ENCODE measurements at places on chromosomes 2 and 18.

GRCh38 chr2:28088970-28089369, 198.4 kb downstream of the BABAM2 start:
- H3K27me3 ChIP-seq: no peaks in the 10 kb centered on the region
- peaks cover 2% of the 10 kb centered on the region for H3K36me3 ChIP-seq
- H3K4me3 ChIP-seq: no peak overlapping the region

- no peaks in the 10 kb centered on the region for H3K4me1 ChIP-seq
- no peaks in the 10 kb centered on the region for H3K36me3 ChIP-seq
- H3K27ac ChIP-seq: no peak overlapping the region
- no peaks in the 10 kb centered on the region for H3K27me3 ChIP-seq
These were observed 128.4 kb upstream of the CBLN2 start for GRCh38 chr18:72672364-72673184.

- H3K27ac ChIP-seq: no peak overlapping the region
- DNase-seq: no peak
- no peaks in the 10 kb centered on the region for H3K27me3 ChIP-seq
- H3K4me1 ChIP-seq: peaks cover 2% of the 10 kb centered on the region
These were observed 24.8 kb upstream of the TNS1 start for GRCh38 chr2:218027426-218028188.

GRCh38 chr2:150679456-150680120, 192.1 kb upstream of the RND3 start:
- H3K27ac ChIP-seq: no peak overlapping the region
- DNase-seq: no peak
- H3K4me1 ChIP-seq: no peaks in the 10 kb centered on the region
- no peak overlapping the region for H3K4me3 ChIP-seq
- H3K36me3 ChIP-seq: no peaks in the 10 kb centered on the region

- H3K27me3 ChIP-seq: peaks cover 14% of the 10 kb centered on the region
- no peak overlapping the region for H3K4me3 ChIP-seq
- no peak for DNase-seq
- no peaks in the 10 kb centered on the region for H3K36me3 ChIP-seq
- H3K27ac ChIP-seq: no peak overlapping the region
These were observed 58.5 kb upstream of the SLC16A14 start for GRCh38 chr2:230127195-230127594.

- no peaks in the 10 kb centered on the region for H3K27me3 ChIP-seq
- no peak overlapping the region for H3K27ac ChIP-seq
- H3K4me1 ChIP-seq: no peaks in the 10 kb centered on the region
- no peak overlapping the region for H3K4me3 ChIP-seq
- no peaks in the 10 kb centered on the region for H3K36me3 ChIP-seq
These were observed 39.9 kb upstream of the COBLL1 start for GRCh38 chr2:164881524-164881923.

DNA sequence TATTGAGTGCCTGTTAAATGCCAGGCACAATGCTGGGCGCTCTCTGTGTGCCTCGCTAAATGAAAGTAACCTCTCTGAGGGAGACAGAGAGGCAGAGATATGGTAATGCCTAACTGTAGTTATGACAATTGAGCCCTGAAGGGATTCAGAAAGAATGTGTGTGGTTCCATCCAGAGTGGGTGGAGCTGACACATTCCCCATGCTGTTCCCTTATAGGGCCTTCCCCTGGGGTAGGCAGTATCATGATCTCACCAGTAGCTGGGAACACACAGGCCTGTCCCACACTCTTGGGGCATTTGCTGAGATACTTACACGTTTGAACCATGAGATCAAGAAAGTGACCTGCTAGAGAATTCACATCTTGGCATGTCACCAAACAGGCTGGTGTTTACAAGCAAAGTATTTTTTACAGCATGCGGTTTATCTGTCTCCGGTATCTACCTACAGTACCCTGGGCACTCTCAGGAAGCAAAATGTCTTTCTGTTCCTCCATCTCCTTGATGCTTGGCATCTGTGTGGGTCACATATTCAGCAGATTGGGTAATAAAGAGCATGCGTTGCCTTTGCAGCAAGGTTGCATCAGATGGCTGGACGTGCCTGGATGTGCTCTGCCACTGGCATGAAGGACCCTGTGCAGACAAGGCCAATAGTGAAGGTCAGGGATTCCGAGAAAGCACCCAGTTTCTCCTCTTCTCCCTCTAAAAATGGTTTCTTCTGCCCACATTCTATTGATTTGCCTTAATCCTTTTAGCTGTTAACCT, 9.4 kb downstream of the CTIF start:
- H3K27ac ChIP-seq: peak overlapping the region; percentile 41
- no peak overlapping the region for H3K4me3 ChIP-seq
- no peaks in the 10 kb centered on the region for H3K36me3 ChIP-seq
- DNase-seq: no peak
- H3K4me1 ChIP-seq: peaks cover 19% of the 10 kb centered on the region

GRCh38 chr2:7206111-7206810, 289.0 kb downstream of the RNF144A start:
- no peaks in the 10 kb centered on the region for H3K4me1 ChIP-seq
- peaks cover 8% of the 10 kb centered on the region for H3K27me3 ChIP-seq
- no peak overlapping the region for H3K27ac ChIP-seq
- H3K36me3 ChIP-seq: no peaks in the 10 kb centered on the region
- no peak for DNase-seq

GRCh38 chr2:43276962-43277391, 50.6 kb upstream of the ZFP36L2 start:
- DNase-seq: no peak
- no peaks in the 10 kb centered on the region for H3K27me3 ChIP-seq
- H3K4me1 ChIP-seq: peaks cover 17% of the 10 kb centered on the region
- peak overlapping the region; percentile 59 for H3K27ac ChIP-seq
- H3K4me3 ChIP-seq: no peak overlapping the region
- H3K36me3 ChIP-seq: peaks cover 17% of the 10 kb centered on the region

GRCh38 chr2:120237491-120237902, 14.3 kb upstream of the TMEM185B start:
- H3K27me3 ChIP-seq: peaks cover 7% of the 10 kb centered on the region
- peaks cover 6% of the 10 kb centered on the region for H3K4me1 ChIP-seq
- H3K36me3 ChIP-seq: peaks cover 2% of the 10 kb centered on the region
- no peak overlapping the region for H3K4me3 ChIP-seq

- no peak for DNase-seq
- peaks cover 3% of the 10 kb centered on the region for H3K36me3 ChIP-seq
- no peak overlapping the region for H3K4me3 ChIP-seq
- H3K27ac ChIP-seq: no peak overlapping the region
These were observed 91.7 kb downstream of the ZCCHC2 start for GRCh38 chr18:62614494-62614893.

DNA sequence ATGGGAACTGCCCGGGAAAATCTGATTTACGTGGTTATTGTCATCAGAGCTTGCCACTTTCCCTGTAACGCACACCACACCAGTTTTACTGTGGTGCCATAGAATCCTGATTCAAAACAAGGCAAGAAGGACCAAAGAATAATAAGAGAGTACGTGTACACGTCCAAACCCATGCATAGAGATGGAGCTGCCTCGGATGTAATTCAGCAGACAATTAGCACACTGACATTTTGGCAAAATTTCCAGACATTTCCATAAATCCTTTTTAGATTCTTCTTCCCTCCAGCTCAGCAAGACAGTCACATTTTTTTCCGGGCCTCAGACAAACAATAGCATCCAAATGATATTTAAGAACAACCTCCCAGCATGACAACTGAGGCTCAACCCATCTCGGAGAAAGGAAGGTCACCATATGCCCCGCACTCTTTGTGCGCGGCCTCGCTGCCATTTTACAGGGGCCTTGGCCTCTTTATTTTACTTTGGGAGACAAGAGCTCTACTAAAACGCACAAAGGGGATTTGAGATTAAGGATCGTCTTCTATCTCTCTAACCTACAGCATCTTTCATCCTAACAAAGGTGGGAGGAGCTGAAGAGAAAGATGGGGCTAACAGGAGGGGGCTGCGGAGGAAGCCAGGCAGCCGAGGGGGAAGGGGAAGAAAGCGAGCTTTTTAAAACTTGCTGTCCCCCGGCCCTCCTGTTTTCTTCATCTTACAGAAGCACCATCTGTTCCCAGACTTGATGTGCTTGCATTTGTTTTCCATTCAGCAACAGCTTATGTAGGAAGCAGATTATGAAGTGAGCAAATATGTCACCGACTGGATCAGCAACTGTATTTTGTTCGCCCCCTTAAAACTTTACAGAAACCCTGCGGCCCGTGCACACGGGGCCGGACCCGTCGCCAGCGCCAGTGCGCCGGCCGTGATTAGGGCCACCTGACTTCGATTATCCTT, 61.0 kb downstream of the CDCA7 start:
- no peak overlapping the region for H3K27ac ChIP-seq
- H3K27me3 ChIP-seq: peaks cover 50% of the 10 kb centered on the region
- no peak for DNase-seq

- no peak overlapping the region for H3K4me3 ChIP-seq
- H3K27ac ChIP-seq: no peak overlapping the region
- no peaks in the 10 kb centered on the region for H3K36me3 ChIP-seq
- H3K27me3 ChIP-seq: peaks cover 8% of the 10 kb centered on the region
- no peak for DNase-seq
- no peaks in the 10 kb centered on the region for H3K4me1 ChIP-seq
These were observed 2113.3 kb upstream of the PIK3C3 start for GRCh38 chr18:39841482-39842365.

DNA sequence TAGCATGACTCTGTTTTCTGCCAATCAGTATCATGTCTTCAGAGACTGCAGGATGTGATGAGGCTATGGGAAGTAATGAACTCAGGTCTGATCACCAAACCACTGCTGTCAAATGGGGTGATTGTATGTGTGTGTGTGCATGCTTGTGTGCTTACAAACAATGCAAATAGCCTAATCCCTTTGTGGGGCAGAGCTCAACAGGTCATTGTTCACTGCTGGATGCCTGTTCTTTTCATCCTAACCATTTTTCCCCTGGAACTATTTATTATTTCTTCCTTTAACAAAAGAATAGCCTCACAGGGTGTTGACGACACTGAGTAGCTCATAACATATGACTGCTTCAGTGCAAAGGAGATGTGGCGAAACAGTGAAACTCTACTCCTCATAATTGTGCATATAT, 55.9 kb downstream of the NXPH2 start:
- DNase-seq: no peak
- H3K4me1 ChIP-seq: no peaks in the 10 kb centered on the region
- H3K36me3 ChIP-seq: no peaks in the 10 kb centered on the region
- no peak overlapping the region for H3K27ac ChIP-seq

- no peaks in the 10 kb centered on the region for H3K36me3 ChIP-seq
- peaks cover 16% of the 10 kb centered on the region for H3K27me3 ChIP-seq
- DNase-seq: no peak
- no peak overlapping the region for H3K4me3 ChIP-seq
These were observed 226.9 kb downstream of the CYRIA start for GRCh38 chr2:16438613-16439321.

GRCh38 chr2:202815548-202816360, 55.8 kb downstream of the ICA1L start:
- H3K36me3 ChIP-seq: no peaks in the 10 kb centered on the region
- H3K27ac ChIP-seq: no peak overlapping the region
- H3K4me3 ChIP-seq: no peak overlapping the region
- DNase-seq: no peak

DNA sequence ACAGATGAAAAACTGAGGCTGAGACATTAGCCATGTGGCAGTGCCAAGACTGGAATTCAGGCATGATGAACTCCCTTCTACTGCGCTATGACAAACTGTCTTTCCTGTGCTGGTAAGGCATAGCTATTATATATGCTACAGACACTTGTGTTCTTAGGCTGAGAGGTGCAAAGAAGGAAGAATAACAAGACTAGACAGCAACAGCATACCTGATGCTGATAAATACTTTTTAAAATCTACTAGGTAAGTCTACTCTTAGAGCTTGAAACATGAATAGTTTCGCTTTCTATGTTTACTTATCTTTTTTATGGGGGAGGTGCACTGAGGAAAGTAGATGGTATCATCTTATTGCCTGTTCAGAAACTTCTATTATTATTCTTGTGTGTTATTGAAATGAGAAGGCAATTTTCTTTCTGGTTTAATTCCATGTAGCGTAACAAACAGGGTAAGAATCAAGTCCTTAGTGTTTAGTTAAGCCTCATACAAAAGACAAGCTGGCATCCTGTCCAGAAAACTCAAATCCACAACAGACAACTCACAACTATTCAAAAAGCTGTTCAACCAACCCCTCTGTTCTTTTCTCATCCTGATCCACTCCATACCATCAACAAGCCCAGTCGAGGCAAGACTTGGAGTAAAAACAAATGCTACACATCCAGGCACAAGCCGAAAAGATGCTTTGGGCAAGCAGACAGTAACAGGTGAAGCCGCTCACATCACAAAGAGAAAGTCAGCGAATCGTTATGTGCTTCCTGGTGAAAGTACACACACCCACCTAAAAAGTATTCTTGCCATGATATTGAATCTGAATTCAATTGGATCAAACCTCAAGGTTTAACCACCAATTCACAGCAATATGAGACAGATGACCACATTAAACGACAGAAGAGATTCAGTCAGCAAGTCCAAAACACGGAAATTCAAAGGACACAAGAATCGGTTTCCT, 1.5 kb downstream of the TTC32 start:
- no peaks in the 10 kb centered on the region for H3K27me3 ChIP-seq
- peaks cover 2% of the 10 kb centered on the region for H3K36me3 ChIP-seq
- peak overlapping the region; percentile 98 for H3K4me3 ChIP-seq
- H3K27ac ChIP-seq: peak overlapping the region; percentile 100
- DNase-seq: no peak
- H3K4me1 ChIP-seq: peaks cover 28% of the 10 kb centered on the region

GRCh38 chr2:156553714-156554442, 117.7 kb downstream of the GPD2 start:
- peaks cover 12% of the 10 kb centered on the region for H3K36me3 ChIP-seq
- no peak overlapping the region for H3K4me3 ChIP-seq
- peaks cover 4% of the 10 kb centered on the region for H3K4me1 ChIP-seq
- DNase-seq: no peak

- H3K4me3 ChIP-seq: no peak overlapping the region
- no peaks in the 10 kb centered on the region for H3K36me3 ChIP-seq
- H3K27ac ChIP-seq: no peak overlapping the region
- peaks cover 7% of the 10 kb centered on the region for H3K27me3 ChIP-seq
- no peak for DNase-seq
- no peaks in the 10 kb centered on the region for H3K4me1 ChIP-seq
These were observed 169.5 kb downstream of the SLC8A1 start for GRCh38 chr2:40282428-40282827.

DNA sequence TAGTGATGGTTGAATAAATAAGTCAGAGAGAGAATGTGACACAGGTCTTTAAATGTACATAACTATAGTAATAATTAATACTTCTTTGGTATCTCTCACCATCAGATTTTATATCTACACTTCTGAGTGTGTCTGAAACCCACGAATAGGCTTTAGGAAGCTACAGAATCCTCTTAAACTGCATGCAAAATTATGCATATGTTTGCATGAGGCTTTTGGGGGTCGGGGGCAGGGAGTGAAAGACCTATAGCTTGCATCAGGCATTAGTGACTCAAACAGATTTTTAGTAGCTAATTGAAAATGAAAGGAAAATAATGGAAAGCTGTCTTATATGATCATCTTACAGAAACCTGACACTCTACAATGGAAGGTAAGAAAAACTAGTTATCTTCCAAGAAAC, 14.9 kb downstream of the LRPPRC start:
- H3K4me3 ChIP-seq: no peak overlapping the region
- peaks cover 6% of the 10 kb centered on the region for H3K4me1 ChIP-seq
- no peaks in the 10 kb centered on the region for H3K27me3 ChIP-seq
- no peak overlapping the region for H3K27ac ChIP-seq
- H3K36me3 ChIP-seq: peaks cover 3% of the 10 kb centered on the region

- peaks cover 22% of the 10 kb centered on the region for H3K4me1 ChIP-seq
- no peak overlapping the region for H3K4me3 ChIP-seq
These were observed 22.2 kb downstream of the PIK3C3 start for GRCh38 chr18:41977233-41977632.

GRCh38 chr2:95539290-95539689, 52.5 kb upstream of the TRIM43 start:
- no peak for DNase-seq
- no peaks in the 10 kb centered on the region for H3K36me3 ChIP-seq
- H3K27me3 ChIP-seq: no peaks in the 10 kb centered on the region
- H3K27ac ChIP-seq: no peak overlapping the region
- H3K4me3 ChIP-seq: no peak overlapping the region

Data from T-helper 17 cell (primary cell).